Left renal pelvis (tissue), 4 donors: ENCODE measurements at places on chromosomes 2 and 18. TPM values are rescaled to one million over a fixed set of nuclear protein-coding genes. Genes with fewer than 3 reads are reported as not detected.

- no peak for DNase-seq
Measured at GRCh38 chr2:112472547-112473263, 9.3 kb upstream of the TTL start.

DNA sequence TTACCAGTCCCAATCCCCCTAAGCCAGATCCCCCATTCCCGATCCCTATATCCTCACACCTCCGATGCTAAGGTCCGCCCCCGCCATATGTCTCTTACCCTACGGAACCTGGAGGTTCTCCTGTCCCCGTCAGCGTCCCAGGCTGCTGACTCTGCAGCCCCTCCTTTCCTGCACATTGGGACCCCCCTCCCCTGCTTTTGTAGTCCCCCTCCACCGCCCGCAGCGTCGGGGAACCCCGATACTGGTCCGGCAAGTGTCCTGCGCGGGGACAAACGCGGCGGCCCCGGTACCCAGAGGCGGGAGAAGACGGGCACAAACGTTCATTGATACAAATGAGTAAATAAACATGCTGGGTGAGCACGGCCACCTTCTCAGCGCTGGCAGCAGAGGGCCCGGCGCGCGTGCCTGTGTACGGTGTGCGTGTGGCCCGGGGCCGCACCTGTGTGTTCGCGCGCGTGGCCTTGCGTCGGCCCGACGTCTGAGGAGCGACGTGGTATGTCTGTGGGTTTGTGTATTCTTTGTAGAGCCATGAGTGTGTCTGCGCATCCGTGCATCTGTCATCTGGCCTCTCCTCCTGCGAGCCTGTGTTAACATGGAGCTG, 2.0 kb upstream of the CYP26B1 start:
- no peak for DNase-seq

DNA sequence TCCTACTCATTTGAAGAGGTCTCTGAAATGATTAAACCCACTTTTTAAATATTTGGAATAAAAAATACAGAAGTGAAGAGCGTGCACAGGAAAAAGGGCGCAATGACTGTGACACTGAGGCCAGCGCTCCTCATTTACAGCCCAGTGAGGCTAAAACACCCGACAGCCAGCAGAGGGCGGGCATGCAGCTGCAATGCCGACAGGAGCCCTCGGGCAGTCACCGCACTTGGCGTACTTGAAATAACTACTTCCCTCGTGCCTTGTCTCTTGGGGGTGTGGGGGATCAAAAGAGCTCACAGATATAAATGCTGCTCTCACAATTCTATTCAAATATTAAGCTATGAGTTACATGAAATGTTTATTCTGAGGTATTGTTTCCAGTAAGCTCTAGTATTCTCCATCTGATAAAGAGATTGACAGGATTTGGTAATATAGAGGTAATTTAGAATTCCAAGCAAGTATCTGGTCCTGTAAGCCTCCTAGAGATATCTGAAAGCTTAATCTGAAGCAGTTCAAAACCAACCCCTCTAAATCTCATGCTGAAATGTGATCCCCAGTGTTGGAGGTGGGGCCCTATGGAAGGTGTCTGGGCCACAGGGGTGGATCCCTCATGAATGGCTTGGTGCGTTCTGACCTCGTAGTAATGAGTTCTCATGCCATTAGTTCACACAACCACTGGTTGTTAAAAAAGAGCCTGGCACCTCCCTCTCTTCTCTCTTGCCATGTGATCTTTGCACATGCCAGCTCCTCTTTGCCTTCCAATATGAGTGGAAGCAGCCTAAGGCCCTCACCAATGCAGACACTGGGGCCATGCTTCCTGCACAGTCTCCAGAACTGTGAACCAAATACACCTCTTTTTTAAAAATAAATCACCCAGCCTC, 93.6 kb downstream of the ZAP70 start:
- DNase-seq, result peak; percentile 36

Gene LRATD1
- polyA plus RNA-seq, result 18.8 TPM

- no peak for DNase-seq
Measured at GRCh38 chr2:159926695-159927094, 128.7 kb upstream of the CD302 start.

GRCh38 chr2:42829671-42830440, 37.5 kb upstream of the HAAO start:
- DNase-seq, result no peak

Gene SCYGR4
- polyA plus RNA-seq, result not detected

Gene SH3BP4
- 27.7 TPM for polyA plus RNA-seq

DNA sequence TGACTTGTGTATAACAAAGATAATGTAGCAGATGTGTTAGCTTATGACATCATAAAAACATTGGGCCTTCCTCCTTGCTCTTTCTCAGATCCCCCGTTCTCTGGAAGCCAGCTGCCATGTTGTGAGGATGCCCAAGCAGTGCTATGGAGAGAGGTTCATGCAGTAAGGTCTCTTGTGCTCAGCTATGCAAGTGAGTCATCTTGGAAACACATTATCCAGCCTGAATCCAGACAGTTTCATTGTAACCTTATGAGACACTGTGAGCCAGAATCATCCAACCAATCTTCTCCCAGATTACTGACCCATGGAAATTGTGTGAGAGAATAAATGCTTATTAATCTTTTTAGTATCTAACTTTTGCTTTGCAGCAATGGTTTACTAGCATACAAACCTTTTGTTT, 60.8 kb downstream of the ST6GAL2 start:
- DNase-seq, result no peak

Gene ZSWIM2
- not detected for polyA plus RNA-seq

DNA sequence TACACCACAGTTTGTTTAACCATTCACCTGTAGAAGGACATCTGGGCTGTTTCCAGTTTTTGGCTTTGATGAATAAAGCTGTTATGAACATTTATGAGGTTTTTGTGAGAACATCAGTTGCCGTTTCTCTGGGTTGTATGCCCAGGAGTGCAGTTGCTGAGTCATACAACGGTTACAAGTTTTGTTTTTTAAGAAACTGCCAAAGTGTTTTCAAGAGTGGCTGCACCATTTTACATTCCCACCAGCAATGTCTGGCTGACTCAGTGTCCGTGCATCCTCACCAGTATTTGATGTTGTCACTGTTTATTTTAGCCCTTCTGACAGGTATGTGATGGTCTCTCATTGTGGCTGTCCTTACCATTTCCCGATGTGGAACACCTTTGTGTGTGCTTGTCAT, 48.0 kb upstream of the GPR17 start:
- DNase-seq, result no peak

- no peak for DNase-seq
Measured at GRCh38 chr2:44550561-44550960, 188.8 kb downstream of the CAMKMT start.

DNA sequence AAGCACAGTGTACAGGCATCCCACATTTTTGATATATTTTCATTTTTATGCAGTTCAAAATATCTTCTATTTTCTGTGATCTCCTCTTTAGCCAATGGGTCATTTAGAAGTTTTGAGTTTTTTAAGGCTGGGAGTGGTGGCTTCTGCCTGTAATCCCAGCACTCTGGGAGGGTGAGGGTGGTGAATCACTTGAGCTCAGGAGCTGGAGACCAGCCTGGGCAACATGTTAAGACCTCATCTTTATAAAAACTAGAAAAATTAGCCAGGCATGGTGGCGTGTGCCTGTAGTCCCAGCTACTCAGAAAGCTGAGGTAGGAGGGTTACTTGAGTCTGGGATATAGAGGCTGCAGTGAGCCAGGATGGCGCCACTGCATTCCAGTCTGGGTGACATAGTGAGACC, 17.8 kb downstream of the UBR3 start:
- no peak for DNase-seq

DNA sequence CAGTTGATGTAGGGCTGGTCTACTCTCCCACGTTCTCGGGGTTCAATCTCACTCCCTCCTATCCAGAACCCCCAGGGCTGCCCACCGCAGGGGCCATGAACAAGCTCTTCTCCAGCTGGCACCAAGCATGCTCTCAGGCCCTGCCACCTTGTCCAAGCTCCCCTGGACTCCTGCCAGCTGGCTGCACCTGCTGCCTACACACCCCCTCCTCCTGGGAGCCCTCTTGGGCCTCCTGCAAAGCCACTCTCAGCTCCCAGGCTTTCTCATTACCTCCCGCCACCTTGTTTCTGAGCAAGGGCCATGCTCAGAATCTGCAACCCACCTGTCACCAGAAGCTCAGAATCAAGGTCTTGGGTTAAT, 56.0 kb downstream of the HDAC4 start:
- DNase-seq, result no peak

GRCh38 chr2:150624001-150624401, 136.5 kb upstream of the RND3 start:
- DNase-seq, result no peak

DNA sequence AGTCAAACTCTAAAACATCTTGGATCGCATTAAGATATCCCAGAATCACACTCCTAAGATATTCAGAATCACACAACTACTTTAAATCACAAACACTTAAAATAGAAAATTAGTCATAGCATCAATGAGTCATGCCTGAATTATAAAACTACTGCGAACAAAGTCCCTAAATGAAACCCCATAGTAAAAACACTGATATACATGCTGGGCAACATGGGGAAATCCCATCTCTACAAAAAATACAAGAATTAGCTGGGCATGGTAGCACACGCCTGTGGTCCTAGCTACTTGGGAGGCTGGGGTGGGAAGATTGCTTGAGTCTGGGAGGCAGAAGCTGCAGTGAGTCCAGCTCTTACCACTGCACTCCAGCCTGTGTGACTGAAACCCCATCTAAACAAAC, 101.7 kb downstream of the COBLL1 start:
- DNase-seq, result no peak

Gene PIEZO2
- polyA plus RNA-seq, result 30.7 TPM

Gene MSGN1
- not detected for polyA plus RNA-seq

- no peak for DNase-seq
Measured at GRCh38 chr2:45031028-45031427, 21.8 kb upstream of the SIX2 start.

DNA sequence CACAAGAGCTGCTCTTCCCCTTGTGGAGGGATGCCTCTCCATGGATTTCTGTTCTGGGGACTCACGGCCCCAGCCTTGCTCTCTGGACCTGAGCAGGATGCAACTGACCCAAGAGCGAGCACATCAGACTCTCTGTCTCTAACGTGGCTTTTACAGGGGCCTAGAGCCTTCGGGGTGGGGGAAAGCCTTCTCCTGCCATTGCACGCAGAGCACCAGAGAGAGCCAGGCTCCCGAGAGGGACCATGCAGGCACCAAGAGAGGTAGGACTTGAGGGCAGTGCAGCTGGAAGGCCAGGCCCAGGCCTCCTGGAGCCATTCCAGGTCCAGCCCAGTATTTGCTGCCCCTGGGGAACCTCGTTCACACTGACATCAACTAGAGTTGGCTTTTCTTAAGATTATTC, 475.6 kb upstream of the MYT1L start:
- DNase-seq, result no peak

DNA sequence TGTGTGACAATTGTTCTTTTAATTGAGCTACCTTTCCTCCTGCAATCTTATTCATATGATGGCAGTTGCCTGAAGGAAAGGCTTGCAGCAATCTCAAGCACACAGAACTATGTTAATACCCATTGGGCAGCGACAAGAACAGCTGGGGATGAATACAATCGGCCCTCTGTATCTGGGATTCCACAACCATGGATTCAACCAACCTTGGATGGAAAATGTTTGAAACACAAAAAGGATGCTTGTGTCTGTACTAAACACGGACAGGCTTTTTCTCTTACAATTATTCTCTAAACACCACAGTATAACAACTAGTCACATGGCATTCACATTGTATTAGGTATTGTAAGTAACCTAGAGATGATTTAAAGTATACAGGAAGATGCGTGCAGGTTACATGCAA, 256.1 kb upstream of the SIX2 start:
- no peak for DNase-seq

GRCh38 chr2:51707625-51708024, 675.7 kb upstream of the NRXN1 start:
- DNase-seq, result no peak

- DNase-seq, result no peak
Measured at GRCh38 chr18:22687892-22688680, 245.0 kb upstream of the RBBP8 start.

DNA sequence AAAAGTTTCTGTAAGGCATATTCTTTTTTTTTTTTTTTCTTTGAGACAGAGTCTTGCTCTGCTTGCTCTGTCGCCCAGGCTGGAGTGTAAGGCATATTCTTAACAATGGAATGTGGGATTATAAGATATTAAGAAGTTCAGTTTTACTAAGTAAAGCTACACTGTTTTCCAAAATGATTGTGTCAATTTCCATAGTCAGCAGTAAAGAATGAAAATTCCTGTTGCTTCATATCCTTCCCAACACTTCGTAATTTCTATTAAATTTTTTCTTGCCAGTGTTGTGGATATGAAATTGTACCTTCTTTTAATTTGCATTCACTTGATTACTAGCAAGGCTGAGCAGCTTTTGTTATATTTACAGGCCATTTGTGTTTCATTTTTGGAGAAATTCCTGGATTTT, 24.4 kb upstream of the SLC4A10 start:
- DNase-seq, result no peak

GRCh38 chr2:75954761-75955160, 244.0 kb upstream of the GCFC2 start:
- DNase-seq, result no peak

Gene AKAIN1
- not detected for polyA plus RNA-seq

GRCh38 chr18:63603772-63604171, 16.6 kb downstream of the SERPINB13 start:
- DNase-seq, result no peak

GRCh38 chr18:34901299-34901698, 139.9 kb upstream of the MAPRE2 start:
- DNase-seq, result no peak

Gene GATA6
- polyA plus RNA-seq, result 8.1 TPM

- DNase-seq, result no peak
Measured at GRCh38 chr2:23475473-23475872, 90.5 kb downstream of the KLHL29 start.

GRCh38 chr2:233022561-233022960, 9.5 kb upstream of the NGEF start:
- no peak for DNase-seq

- DNase-seq, result no peak
Measured at GRCh38 chr2:155030296-155030695, 331.8 kb downstream of the KCNJ3 start.

Gene CCL20
- 0.94 TPM for polyA plus RNA-seq

DNA sequence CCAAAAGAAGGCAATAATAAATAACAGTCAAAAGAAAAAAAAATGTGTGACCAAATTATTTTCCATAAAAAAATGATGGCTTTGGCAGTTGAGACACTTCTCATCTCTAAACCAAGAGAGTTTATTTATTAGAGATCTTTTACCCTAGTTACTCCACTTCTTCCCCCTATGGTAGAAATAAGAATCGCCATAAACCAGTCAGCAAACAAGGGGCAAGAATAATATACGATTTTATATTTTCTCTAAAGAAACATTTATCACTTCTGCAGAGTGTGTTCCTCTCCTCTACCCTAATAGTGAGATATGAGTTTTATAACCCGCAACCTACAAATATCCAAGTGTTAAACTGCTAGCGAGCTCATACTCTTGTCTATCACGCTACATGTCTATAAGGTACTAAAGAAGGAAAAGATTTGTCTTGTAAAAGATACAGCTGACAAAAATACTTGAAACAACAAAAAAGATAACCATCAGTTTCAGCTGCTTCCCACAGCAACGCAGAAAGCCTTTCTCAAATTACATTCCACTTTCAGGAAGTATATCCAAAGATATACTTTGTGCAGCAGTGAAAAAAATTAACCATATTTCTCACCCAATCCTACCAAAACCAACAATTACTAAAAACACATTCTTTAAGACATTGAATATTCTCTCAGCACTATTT, 2.3 kb downstream of the RNF103 start:
- DNase-seq, result no peak

Gene ALK
- 0.69 TPM for polyA plus RNA-seq
